Activated CD8-positive, alpha-beta memory T cell treated with anti-CD3 and anti-CD28 coated beads, Interleukin-2, amount 10 ng/mL, durations not matched to agents 7 days and 5 days (primary cell): ENCODE measurements at places on chromosomes 2 and 18. TPM values are rescaled to one million over a fixed set of nuclear protein-coding genes. Genes with fewer than 3 reads are reported as not detected.

- no peak for DNase-seq
These were observed 315.7 kb upstream of the CWC22 start for GRCh38 chr2:180322781-180323180.

The INHBB gene
- total RNA-seq, result not detected

The SRD5A2 gene
- total RNA-seq, result not detected

The CYRIA gene
- total RNA-seq, result 1.7 TPM

- DNase-seq, result peak; percentile 21
These were observed 26.5 kb downstream of the CYP26B1 start for GRCh38 chr2:72121153-72121552.

GRCh38 chr2:240121675-240122074 is 14.4 kb downstream of the COPS9 start:
- no peak for DNase-seq

GRCh38 chr18:35497027-35497369 is 762 bp downstream of the INO80C start:
- no peak for DNase-seq

The FAM237A gene
- not detected for total RNA-seq

- no peak for DNase-seq
These were observed 187.6 kb upstream of the NRP2 start for GRCh38 chr2:205494537-205495235.

GRCh38 chr2:157696036-157696435 is 67.4 kb upstream of the ACVR1C start:
- DNase-seq, result no peak

DNA sequence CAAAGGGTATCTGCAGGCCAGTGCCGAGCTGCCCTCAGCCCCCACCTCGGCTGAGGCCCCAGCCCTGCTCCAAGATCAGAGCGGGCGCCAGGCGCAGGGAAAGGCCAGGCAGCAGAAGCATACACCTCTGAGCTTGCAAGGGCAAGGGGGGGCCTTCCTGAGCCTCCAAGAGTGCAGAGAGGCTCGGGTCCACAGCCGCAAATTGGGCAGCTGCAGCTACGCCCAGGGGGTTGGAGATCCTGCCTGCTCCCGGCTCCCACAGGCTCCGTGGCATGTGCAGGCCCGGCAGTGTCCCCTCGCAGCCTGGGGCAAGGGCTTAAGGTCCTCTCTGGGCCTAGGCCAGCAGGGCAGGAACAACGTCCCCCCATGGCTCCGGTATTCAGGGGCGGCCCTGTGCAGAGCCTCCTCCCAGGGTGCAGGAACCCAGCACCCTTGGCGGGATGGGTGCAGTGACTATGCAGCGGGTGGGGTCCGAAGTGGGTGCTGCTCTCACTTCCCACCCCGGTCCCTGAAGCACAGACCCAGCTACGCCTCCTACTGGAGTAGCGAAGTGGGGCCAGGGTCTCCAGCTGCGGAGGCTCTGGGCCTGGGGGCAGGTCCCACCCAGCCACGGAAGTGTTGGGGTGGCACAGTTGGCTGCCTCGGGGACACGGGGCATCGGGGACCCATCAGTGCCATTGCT is 120.2 kb upstream of the TMEFF2 start:
- DNase-seq, result no peak

GRCh38 chr2:49807689-49808088 is 653.4 kb upstream of the FSHR start:
- no peak for DNase-seq

- DNase-seq, result no peak
These were observed 3.6 kb downstream of the SCLY start for GRCh38 chr2:238064376-238064775.

- no peak for DNase-seq
These were observed 294.6 kb upstream of the SLC14A2 start for GRCh38 chr18:45320724-45321123.
